ENCODE measurements at places on chromosomes 4 and X.
A peak's percentile ranks its signal among the peaks of the same experiment; 100 is the strongest.

- no peak for DNase-seq
These were observed 201.1 kb downstream of the ARHGAP24 start for GRCh38 chr4:85676050-85676425.

GRCh38 chr4:1398681-1399507 is 7.3 kb downstream of the NKX1-1 start:
- DNase-seq, result no peak

- DNase-seq, result no peak
These were observed 641.1 kb downstream of the RAPGEF2 start for GRCh38 chr4:159743971-159744370.

DNA sequence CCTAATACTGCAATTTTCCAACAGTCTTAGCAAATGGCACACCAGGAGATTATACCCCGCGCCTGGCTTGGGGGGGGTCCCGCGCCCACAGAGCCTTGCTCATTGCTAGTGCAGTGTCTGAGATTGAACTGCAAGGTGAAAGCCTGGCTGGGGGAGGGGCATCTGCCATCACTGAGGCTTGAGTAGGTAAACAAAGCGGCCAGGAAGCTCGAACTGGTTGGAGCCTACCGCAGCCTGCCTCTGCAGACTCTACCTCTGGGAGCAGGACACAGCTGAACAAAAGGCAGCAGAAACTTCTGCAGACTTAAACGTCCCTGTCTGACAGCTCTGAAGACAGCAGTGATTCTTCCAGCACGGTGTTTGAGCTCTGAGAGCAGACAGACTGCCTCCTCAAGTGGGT is 172.8 kb upstream of the NAP1L5 start:
- no peak for DNase-seq

DNA sequence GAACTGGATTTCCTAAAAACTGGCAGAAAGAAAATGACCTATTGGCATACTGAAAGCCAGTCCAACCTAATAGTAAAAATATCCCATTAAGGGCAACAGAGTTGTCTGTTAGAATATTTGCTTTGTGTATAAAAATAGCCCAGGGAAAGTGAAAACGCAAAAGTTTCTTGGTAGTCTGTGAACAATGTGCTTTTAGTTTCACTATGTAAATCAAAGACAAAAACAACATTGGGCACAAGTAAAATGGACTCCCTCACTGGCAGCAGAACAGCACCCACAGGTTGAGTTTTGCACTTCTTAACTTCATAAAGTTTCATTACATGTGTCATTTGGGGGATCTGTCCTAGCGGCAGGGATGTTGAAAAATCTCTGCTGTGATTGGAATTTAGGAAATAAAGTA is 4.3 kb upstream of the FGG start:
- DNase-seq, result peak; percentile 30

GRCh38 chr4:3372933-3373465 is 68.8 kb upstream of the HGFAC start:
- no peak for DNase-seq

GRCh38 chr4:105909787-105910281 is 14.6 kb downstream of the NPNT start:
- no peak for DNase-seq

DNA sequence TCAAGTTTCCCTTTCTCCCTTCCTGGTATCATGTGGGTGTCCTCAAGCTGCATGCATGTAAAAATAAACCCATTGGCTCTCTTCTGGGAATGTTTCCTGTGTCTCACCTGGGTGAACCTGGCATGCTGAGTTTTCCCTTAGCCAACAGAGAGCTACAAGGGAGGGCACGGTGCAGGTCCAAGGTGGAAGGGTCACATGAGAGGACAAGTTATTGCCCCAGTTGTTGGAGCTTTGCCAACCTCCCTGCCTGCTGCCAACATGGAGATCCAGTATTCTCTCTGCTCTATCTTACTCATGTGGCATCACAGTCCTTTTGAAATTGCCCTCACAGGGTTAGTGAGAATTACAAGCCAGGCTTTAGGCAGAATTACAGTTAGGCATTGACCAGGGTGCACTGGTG is 196.1 kb upstream of the GYPA start:
- DNase-seq, result no peak

- DNase-seq, result no peak
These were observed 85.9 kb downstream of the RASL11B start for GRCh38 chr4:52948057-52948423.

DNA sequence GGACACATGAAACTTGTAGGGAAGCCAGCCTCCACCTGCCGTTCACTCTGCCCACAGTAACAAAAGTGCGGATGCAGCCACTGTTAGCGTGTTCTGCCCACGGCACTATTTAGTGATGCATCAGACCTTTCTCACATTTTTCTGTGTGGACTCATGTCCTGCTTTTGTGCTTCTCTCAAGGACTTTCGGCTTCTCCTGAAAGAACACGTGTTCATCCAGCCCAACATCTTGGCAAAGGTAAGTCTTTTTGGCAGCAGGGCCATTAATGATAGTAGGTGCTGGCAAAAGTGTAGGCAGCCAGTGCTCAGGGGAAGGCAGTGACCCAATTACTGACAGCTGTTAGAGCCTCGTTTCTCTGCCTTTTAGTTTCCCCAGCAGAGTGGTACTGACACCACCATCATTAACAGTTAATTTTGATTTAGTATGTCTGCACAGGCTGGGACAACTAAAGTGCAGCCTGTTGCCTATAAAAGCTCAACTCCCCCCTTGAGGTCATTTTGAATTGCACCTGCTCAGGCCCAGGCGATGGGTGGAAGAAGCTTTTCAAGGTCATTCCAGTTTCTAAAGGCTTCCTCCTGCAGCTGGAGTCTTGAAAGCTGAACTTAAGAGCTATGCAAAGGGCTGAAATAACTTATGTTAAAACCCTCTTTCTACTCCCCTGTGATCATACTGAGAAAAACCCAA is 54.5 kb upstream of the HPSE start:
- no peak for DNase-seq

DNA sequence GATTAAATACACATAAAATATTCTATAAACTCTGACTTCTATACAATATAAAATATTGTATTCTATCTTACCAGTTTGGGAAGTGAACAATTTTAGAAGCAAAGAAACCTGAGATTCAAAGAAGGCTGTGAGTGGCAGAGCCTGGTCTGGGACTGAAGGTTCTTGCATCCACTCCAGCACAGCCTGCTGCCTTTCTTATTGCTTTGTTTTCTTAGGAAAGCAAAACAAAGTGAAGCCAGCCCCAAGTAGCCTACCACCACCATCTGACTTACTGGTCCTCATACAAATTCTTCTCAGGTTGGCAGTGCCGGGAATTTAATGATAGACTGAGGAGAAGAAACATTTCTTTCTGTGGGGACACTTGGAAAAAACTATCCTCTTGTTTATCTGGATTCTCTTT is 129.7 kb upstream of the SMAD1 start:
- no peak for DNase-seq

GRCh38 chrX:35617836-35618235 is 180.3 kb upstream of the MAGEB16 start:
- DNase-seq, result no peak

DNA sequence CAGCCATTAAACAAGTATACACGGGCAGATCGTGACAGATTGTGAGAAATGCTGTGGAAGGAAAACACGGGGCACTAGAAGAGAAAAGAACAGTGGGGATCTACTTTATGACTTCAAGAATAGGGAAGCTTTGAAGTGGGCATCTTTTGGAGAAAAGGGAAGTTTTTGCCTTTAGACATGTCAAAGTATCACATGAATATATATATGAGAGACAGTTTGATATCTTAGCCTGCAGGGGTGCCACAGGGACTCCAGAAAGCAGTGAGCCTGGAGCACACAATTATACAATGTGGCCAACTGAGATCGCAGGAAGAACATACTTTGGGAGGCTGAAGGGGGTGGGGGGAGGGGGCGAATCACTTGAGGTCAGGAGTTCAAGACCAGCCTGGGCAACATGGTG is 35.7 kb downstream of the RELL1 start:
- no peak for DNase-seq

GRCh38 chr4:108160741-108161352 is 7.9 kb downstream of the LEF1 start:
- DNase-seq, result no peak

- no peak for DNase-seq
These were observed 487.3 kb downstream of the MID1IP1 start for GRCh38 chrX:39288592-39288991.

GRCh38 chr4:6322761-6323566 is 53.3 kb downstream of the WFS1 start:
- no peak for DNase-seq

- no peak for DNase-seq
These were observed 88.6 kb downstream of the SHROOM3 start for GRCh38 chr4:76523593-76523992.

GRCh38 chrX:17405225-17405969 is 30.4 kb downstream of the NHS start:
- peak; percentile 24 for DNase-seq

- no peak for DNase-seq
These were observed 4.6 kb downstream of the RTL9 start for GRCh38 chrX:110363244-110363643.

DNA sequence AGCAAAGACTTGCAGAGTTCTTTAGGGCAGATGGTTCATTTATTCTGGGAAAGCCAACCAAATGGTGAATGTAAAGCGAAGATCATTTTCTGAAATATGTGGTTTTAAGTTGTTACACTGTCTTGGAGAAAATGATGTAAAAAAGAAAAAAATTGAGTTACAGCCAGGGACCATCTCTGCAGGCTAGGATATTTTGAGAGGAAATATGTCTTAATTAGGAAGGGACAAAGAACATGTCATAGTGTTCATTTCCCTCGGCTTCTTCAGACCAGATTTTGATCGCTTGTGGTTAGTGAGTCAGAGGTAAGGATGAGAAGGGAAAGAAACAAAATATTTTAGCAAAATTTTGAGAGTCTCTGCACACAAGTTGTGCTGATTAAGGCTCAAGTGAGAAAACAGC is 59.0 kb upstream of the C1QTNF7 start:
- DNase-seq, result peak; percentile 55

GRCh38 chrX:20530406-20530921 is 263.8 kb upstream of the RPS6KA3 start:
- peak; percentile 61 for DNase-seq

DNA sequence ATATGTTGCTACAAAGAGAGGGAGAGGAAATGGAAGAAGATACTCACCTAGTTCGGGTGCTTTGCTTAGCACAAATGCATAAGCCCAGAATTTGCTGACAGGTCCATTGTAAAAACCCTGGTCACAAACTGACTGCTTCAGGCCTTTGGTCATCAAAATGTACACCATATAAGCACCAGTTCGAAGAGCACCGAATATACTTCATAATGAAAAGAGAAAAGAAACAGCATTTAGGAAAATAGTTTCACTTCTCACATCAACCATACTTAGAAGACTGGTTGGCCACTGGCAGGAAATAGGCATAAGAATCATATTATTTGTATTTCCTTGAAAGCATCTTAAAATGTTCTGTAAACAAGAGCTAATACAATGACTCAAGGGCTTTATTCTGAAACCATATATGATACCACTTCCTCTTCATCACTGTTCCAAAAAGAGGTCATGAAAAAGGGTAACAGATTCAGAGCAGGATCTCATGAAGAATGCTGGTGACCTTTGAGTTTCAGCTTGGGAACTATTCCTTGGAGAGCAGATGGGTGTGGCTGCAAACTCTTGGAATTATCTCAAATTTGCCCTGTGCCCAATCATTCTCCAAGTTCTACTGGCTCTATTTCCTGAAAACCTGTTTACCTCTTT is 138.7 kb downstream of the ELOVL6 start:
- DNase-seq, result peak; percentile 47

- DNase-seq, result no peak
These were observed 37.8 kb downstream of the TET2 start for GRCh38 chr4:105184316-105184980.

DNA sequence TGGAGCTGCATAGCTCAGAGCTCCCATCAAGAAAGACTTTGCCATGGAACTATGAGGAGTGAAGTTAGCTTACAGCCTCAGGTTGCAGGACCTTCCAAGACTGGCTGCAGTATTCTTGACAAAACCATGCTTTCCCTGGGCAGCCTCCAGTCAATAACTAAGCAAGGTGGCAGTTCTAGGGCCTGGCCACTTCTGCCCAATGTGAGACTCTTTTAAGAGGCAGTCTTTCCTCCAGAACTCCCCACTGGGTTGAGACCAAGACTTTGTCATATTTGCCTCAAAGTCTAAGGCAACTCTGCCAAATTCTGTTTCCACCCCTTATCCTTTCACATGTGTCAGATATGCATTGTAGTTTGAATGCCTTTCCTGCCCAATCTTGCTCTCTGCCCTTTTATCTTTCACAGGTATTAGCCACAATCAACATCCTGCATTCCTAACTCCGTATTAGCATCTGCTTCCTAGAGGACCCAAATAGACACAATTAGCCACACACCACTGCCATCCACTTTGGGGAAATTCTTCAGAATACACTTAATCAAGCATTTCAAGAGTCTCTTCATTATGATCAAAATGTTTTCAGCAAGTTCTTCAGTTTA is 17.7 kb upstream of the SLC25A43 start:
- no peak for DNase-seq

DNA sequence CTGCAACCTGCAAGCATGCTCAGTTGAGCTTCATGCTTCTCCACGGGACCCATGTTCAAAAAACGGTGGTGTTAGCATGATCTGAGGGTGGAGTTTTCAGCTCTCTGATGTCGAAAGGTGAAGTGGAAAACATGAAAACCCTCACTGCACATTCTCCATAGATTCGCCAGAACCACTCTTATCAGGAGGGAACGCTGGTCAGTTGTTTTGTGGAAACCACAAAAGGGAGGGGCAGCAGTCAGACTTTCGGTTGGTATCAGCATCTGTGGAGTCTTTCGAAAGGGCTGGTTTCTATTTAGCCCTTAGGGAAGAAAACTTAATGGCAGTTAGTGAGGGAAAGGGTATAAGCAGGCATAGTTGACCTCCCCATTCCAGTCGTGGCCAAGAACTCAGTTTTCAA is 12.6 kb downstream of the PPA2 start:
- peak; percentile 49 for DNase-seq

- DNase-seq, result no peak
These were observed at the start of gene PHOX2B for GRCh38 chr4:41748571-41749475. PHOX2B (minus strand) TSS chr4:41748725; CDS start chr4:41748610, 115 bp downstream.

- DNase-seq, result peak; percentile 75
These were observed 45.0 kb upstream of the SH3RF1 start for GRCh38 chr4:169315530-169316343.

GRCh38 chr4:161160718-161161117 is 1003.1 kb downstream of the FSTL5 start:
- no peak for DNase-seq

- no peak for DNase-seq
These were observed 1431.1 kb upstream of the PCDH7 start for GRCh38 chr4:29289118-29289517.

DNA sequence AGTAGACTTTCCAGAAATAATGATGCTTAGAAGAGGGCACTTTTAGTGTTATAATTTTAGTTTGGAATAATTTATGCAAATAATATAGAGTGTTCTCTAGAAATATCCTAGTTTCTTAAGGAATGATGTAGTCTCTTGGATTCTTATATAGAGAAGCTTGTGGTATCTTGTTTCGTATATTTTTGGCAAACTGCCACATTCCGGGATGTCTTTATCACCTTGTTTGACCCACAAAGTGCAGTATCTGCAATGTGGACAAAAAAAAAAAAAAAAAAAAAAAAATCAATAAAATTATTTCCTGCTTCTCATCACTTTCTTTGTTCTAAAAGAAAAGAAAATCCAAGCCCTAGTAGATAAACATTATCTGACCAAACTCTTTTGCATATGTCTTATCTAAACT is 1577.7 kb upstream of the TENM3 start:
- DNase-seq, result no peak
